ENCODE measurements at places on chromosomes 1 and 21.

- no peak for DNase-seq
Observed at GRCh38 chr1:48223366-48224240, 1.1 kb downstream of the SLC5A9 start.

DNA sequence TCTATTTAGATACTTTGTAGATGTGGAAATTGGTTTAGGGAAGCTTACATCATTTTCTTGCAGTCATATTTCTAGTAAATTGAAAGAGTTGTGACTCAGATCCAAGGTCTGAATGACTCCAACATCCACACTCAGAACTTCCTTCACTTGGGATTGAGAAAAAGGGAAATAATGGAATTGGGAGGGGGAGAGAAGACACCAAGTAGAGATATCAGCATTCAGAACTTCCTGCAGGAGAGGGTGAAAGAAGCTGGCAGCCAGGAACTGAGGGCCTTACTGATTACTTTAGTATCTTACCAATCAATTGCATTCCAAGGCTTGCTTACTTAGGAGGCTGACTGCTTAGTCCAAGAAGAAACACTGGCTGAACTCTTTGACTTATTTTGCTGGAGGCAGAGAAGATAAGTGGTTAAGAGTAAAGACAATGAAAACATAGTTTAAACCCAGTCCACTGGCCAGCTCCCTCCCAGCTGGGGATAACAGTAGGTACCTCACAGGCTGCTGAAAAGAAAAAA is 21.7 kb downstream of the APP start:
- no peak for DNase-seq

DNA sequence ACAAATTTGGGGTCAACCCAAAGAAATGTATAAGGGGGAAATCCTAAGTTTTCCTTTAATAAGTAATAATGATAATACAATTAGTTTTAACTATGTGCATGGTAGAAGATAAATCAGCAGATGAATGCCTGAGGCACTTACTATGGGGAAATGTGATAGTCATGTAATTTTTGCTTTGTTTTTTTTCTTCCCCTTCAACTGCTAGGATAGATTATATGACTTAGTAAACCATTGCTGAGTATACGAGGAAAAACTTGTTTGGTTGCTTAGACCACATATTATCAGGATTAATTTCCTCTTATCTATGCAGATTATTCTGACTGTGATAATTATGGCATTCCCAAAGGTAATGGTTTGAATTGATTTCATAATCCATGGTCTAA is 181.1 kb downstream of the TGFB2 start:
- DNase-seq: no peak

GRCh38 chr21:30425826-30426225 is at the start of gene KRTAP13-3:
TSS of gene KRTAP13-3 (minus strand) at chr21:30425926. CDS start at chr21:30425912, 14 bp downstream.
- DNase-seq: no peak

- DNase-seq: no peak
Observed at GRCh38 chr1:15445390-15446122, 7.3 kb downstream of the CTRC start.

- DNase-seq: no peak
Observed at GRCh38 chr1:69121723-69122122, 446.0 kb upstream of the LRRC7 start.

- DNase-seq: no peak
Observed at GRCh38 chr1:55060133-55060999, 21.0 kb downstream of the PCSK9 start.

DNA sequence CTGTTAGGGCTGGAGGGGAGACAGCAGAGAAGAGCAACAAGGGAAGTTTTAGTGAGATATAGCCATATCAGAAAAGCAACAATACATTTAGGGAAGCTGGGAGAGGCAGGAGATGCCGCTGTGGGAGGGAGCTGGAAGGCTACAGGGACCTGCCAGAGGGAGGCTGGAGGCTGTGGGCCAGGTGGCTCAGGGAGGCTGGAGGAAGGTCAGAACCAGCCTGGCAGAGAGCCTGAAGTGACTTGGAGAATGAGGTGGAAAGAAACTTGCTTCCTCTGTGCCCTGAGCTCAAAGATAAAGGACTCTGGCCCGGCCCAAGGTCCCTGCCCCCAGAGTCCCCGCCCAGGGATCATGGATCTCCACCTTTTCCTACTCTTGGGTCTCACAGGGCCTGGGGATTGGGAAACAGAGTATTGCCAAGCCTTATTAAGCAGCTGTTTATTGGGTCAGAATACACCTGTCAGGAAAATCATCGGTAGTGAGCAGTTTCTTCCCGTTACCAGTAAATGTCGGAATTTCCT is 85.9 kb downstream of the KIF26B start:
- DNase-seq: no peak

- DNase-seq: no peak
Observed at GRCh38 chr21:37423103-37423502, 56.5 kb downstream of the DYRK1A start.

DNA sequence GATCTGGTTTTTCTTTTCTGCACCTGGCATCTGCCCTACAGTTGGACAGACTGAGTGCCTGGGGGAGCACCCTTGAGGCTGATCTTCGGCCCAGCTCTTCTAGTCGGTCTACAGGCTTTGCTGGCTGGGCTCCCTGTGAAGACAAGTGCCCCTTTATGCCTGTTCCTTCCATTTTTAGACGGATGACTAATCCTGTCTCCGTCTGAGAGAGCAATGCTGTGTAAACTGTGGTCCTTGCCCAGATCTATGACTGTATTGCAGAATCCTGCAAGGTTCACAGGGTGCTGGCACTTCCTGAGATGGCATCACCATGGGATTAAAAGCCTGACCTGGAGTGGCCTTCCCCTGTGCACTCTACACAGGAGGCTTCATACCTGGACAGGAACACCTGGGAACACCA is 47.6 kb upstream of the SAMD13 start:
- DNase-seq: peak; percentile 35

DNA sequence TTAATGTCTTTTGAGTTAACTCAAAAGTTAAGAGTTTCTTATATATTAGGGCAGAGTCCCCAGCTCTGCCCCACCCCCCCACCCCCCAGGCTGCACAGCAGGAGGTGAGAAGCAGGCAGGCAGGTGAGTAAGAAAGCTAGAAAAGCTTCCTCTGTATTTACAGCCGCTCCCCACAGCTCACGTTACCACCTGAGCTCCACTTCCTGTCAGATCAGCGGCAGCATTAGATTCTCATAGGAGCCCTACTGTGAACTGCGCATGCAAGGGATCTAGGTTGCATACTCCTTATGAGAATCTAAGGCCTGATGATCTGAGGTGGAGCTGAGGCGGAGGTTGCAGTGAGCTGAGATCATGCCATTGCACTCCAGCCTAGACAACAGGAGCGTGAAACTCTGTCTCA is 81.9 kb downstream of the SIM2 start:
- DNase-seq: no peak

DNA sequence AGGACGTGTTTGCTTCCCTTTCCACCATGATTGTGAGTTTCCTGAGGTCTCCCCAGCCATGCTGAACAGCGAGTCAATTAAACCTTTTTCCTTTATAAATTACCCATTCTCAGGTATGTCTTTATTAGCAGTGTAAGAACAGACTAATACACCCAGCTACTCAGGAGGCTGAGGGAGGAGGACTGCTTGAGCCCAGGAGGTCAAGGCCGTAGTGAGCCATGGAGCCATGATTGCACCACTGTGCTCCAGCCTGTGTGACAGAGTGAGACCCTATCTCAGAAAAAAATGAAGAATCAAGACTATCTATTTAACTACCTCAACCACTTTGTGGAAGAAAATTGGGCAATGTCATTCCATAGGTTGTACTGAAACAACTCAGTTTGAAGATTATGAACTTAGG is 54.6 kb upstream of the SEC16B start:
- DNase-seq: no peak

DNA sequence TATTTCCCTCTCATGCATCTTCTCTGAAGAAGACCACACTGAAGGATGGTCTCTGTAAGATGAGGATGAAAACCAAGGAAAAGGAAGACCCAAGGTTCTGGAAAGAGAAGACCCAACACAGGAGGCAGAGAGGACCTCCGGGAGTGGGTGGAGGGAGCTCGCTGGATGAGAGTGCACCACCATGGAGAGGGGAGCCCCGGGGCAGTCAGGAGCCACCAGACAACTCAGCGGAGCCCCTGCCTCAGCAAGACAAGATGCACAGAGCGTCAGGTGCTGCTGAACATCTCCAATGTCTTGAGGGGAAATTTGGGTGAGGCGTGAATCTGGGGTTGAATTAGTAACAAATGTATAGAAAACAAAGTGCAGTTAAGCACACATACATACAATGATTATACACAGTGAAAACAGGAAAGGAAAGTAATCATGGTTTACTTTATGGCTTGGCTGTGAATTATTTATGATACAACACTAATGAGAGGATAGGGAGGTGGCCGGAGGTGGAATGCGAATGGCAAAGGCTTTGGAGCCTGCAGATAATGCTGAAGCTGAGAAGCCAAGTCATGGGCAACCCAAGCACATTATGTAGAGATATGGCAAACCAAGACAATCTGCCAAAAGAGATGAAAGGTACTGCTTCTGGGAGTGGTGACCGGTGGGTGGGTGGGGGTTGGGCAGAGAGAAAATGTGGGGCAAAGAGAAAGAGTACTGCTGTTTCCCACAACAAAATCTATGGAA is 80.4 kb upstream of the EDN2 start:
- no peak for DNase-seq

- no peak for DNase-seq
Observed at GRCh38 chr1:20141001-20141400, 1.9 kb downstream of the PLA2G2F start.

- no peak for DNase-seq
Observed at GRCh38 chr1:1387098-1388077, 11.7 kb downstream of the CCNL2 start.

- DNase-seq: no peak
Observed at GRCh38 chr1:77876884-77877283, 11.5 kb upstream of the NEXN start.

DNA sequence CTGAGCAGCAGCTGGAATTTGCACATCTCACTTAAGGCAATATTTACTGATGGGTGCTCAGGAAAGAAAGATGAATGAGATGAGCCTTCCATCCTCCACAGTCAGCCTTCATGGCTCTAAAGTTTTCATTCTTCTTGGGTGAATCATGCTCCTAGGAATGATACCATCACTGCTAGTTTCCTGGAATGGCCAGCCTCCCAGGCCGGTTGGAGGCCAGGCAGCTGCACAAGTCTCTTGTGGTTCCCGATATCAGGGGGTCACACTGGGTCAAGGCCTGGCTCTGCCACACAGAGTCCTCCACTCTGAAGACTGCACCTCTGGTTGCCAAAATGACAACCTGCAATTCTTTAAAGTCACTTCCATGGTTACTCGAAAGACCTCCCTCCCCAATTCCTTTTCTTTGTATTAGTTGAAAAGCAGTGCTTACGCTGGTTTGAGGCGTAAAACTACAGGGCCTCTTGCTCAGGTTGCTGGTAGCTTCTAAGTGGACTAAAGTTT is 46.2 kb upstream of the PALMD start:
- peak; percentile 40 for DNase-seq

GRCh38 chr1:109158433-109158832 is 44.5 kb downstream of the ELAPOR1 start:
- no peak for DNase-seq

- DNase-seq: no peak
Observed at GRCh38 chr1:183910845-183911244, 105.9 kb downstream of the RGL1 start.

- DNase-seq: no peak
Observed at GRCh38 chr1:41322835-41323234, 38.4 kb upstream of the FOXO6 start.

DNA sequence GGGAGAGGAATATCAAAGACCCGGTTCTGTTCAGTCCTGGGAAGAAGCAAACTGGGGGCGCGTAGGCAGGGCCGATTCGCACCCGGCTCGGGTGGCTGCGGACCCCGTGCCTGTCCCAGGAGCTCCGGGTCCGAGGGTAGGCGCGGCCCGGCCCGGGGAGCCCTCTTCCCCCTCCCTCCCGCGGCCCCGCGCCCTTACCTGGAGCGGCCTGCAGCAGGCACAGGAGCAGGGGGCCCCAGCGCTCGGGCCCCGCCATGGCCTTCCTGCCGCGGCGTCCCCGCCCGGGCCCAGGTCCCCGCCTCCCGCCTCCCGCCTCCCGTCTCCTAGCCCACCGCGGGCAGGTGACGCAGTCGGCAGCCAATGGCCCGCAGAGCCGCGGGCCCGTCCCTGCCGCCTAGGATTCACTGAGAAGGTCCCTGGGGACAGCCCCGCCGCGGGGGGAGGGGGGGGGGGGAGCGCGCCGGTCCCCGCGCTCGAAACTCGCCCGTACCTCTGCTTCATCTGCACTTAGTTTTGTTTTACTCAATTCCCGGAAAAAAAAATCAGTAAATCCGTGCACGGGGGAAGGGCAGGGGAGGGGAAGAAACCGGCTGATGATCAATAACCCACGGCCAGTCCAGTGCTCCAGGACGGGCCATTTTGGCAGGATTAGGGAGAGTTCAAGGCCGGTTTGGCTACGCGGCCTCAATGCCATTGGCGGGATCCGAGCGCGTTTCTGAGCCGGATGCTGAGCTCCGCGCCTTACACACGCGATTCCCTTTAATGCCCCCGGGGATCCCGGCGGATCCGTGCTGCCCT is at the start of gene IFNLR1:
Gene IFNLR1 (minus strand): TSS at position 297 of the 798 bp plus-strand sequence. CDS start 41 bp downstream, at position 256.
- no peak for DNase-seq

DNA sequence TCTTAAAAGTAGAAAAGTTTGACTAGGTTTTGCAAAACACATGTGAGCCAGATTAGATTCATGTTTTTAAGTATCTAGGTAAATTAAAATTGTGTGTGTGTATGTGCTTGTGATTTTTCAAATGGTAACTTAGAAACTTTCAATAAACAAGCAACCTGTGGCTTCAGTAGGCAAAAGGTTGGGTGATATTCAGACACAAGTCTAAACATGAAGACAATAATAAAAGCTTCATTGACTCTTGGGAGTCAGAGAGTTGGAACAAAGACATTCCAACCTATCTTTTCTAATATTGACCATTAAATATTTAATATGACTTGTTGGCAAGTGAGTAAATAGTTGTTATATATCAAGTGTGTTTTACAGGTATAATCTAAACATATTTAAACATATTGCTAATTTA is 1049.6 kb upstream of the ADGRL4 start:
- no peak for DNase-seq

GRCh38 chr1:15578921-15579682 is 5.7 kb downstream of the AGMAT start:
- no peak for DNase-seq

DNA sequence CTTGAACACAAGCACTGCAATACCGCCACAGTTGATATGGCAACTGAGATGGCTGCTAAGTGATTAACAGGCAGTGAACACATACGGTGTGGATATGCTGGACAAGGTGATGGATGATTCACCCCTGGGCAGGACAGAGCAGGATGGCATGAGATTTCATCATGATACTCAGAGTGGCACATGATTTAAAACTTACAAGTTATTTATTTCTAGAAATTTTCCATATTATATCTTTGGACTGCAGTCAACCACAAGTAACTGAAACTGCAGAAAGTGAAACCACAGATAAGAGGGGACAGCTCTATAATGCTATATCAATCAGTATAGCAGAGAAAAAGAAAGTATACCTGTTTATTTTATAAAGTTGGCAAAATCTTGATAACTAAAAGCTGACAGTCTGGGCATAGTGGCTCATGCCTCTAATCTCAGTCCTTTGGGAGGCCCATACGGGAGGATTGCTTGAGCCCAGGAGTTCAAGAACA is 47.9 kb downstream of the PHACTR4 start:
- peak; percentile 15 for DNase-seq
